Aorta (tissue), 5 donors: ENCODE measurements at places on chromosomes 6 and 20. TPM values are rescaled to one million over a fixed set of nuclear protein-coding genes. Genes with fewer than 3 reads are reported as not detected.

DNA sequence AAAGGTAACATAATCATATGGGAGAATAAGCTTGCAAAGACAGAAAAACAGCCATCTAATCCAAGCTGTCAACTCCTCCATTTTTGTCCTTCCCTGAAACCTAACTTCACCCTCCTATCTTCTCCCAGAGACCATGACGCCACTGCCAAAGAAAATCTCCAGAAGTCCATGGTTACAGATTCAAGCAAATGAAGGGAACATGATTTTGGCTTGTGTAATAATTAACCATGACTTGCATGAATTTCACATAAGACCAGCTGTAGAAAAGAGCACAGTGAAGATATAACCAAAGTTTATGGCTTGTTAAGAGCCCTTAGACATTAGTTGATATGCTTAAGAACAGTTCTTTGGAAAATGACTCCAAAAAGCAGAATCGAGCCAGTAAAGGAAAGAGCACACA, 342.1 kb upstream of the NRSN1 start:
- no peaks in the 10 kb centered on the region for H3K27me3 ChIP-seq
- H3K4me1 ChIP-seq: peaks cover 5% of the 10 kb centered on the region
- no peak overlapping the region for H3K27ac ChIP-seq
- no peaks in the 10 kb centered on the region for H3K36me3 ChIP-seq
- no peak overlapping the region for H3K4me3 ChIP-seq
- no peak for DNase-seq

Gene SYCP2L
- total RNA-seq: 2.0 TPM

DNA sequence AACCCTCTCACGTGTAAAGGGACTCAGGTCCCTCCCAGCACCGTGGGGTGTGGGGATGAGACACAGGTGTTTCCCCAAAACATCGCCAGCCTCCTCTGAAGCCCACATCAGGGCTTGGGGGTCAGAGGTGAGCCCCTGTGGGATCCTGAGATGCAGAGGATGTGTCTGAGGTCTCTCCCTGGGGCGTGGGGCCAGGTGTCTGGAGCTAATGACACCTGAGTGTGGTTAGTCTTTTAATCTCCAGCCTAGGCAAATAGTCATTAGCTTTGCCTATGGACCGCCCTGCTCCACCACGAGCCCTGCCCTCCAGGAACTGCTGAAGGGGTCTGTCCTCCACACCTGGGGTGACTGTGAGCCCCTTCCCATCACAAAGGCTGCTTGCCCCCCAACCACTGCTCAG, 1.7 kb downstream of the SRMS start:
- no peaks in the 10 kb centered on the region for H3K4me1 ChIP-seq
- no peaks in the 10 kb centered on the region for H3K27me3 ChIP-seq
- no peak overlapping the region for H3K4me3 ChIP-seq
- no peaks in the 10 kb centered on the region for H3K36me3 ChIP-seq

Gene NUDT3
- 47.3 TPM for total RNA-seq

DNA sequence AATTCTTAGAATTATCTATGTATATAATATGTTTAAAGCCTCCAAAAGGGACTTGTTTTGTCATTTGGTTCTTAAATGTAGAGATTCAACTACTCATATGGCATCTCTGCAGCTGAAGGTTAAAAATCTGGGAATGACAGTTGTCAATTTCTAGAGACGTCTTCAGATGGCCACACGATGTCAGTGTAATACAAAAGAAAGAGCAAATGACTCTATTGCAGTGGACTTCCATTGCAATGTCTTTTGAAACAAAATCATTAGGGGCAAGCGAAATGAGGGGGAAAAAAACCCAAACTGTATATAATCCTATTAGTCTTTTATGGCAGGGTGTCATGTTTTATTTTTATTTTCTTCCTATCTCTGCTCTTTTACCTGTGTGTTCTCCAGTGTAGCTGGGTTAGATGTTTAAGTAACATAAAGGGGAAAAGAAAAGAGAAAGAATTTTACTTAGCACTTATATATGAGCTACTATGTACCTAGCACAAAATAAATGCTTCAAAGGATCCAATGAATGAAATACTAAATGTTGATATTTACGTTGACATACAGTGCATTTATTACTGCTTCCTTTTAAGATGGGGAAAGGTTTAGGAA, 26.2 kb downstream of the CCN2 start:
- H3K27ac ChIP-seq: no peak overlapping the region
- DNase-seq: no peak
- no peaks in the 10 kb centered on the region for H3K27me3 ChIP-seq
- no peaks in the 10 kb centered on the region for H3K4me1 ChIP-seq
- no peak overlapping the region for H3K4me3 ChIP-seq

DNA sequence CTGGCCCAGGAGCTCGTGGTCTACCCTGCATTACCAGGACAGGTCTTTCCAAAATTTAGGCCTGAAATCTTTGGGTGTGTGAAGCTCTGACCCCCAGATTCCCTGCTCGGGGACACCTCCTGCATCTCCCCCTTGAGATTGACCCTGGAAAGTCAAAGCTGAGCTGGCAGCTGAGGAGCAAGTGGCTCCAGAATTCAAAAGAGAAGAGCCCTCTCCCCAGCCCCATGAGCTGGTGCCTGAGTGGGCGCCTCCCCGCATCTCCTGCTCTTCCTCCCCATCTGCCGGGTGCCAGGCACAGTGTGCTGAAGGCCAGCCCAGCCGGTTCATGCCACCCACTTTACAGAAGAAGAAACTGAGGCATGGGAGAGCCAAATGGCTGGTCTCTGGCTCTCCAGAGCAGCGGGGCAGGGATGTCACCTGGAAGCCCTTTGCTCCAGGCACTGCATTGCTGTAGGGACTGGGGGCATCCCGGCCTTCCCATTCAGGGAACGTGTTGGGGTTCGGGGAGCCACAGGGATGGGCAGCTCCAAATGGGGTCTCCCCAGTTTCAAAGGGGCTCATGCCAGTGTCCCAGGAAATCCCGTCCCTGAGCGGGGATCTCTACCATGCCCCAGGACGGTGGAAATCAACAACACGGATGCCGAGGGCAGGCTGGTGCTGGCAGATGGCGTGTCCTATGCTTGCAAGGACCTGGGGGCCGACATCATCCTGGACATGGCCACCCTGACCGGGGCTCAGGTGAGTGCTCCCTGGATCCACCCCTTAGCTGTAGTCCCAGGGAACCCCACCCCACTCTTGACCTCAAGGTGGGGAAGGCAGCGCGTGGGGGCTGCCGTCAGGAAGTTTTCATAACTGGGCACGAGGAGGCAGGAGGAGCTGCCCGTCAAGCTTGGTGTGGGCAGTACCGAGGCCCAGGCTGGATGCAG, 20.5 kb downstream of the NPEPL1 start:
- no peak overlapping the region for H3K4me3 ChIP-seq
- H3K4me1 ChIP-seq: no peaks in the 10 kb centered on the region
- H3K36me3 ChIP-seq: no peaks in the 10 kb centered on the region
- no peaks in the 10 kb centered on the region for H3K27me3 ChIP-seq
- no peak overlapping the region for H3K27ac ChIP-seq

- no peak overlapping the region for H3K27ac ChIP-seq
- no peak overlapping the region for H3K4me3 ChIP-seq
- H3K27me3 ChIP-seq: peaks cover 1% of the 10 kb centered on the region
- peaks cover 2% of the 10 kb centered on the region for H3K4me1 ChIP-seq
- H3K36me3 ChIP-seq: no peaks in the 10 kb centered on the region
Observed at GRCh38 chr6:106339334-106340029, 13.9 kb upstream of the ATG5 start.

GRCh38 chr6:135465903-135466302, 31.6 kb downstream of the AHI1 start:
- DNase-seq: no peak
- H3K27ac ChIP-seq: no peak overlapping the region
- H3K36me3 ChIP-seq: peaks cover 4% of the 10 kb centered on the region
- H3K27me3 ChIP-seq: no peaks in the 10 kb centered on the region
- no peak overlapping the region for H3K4me3 ChIP-seq

GRCh38 chr20:15487030-15487429, 1086.2 kb downstream of the KIF16B start:
- no peaks in the 10 kb centered on the region for H3K4me1 ChIP-seq
- H3K36me3 ChIP-seq: no peaks in the 10 kb centered on the region
- H3K27me3 ChIP-seq: no peaks in the 10 kb centered on the region
- no peak overlapping the region for H3K27ac ChIP-seq
- no peak for DNase-seq

DNA sequence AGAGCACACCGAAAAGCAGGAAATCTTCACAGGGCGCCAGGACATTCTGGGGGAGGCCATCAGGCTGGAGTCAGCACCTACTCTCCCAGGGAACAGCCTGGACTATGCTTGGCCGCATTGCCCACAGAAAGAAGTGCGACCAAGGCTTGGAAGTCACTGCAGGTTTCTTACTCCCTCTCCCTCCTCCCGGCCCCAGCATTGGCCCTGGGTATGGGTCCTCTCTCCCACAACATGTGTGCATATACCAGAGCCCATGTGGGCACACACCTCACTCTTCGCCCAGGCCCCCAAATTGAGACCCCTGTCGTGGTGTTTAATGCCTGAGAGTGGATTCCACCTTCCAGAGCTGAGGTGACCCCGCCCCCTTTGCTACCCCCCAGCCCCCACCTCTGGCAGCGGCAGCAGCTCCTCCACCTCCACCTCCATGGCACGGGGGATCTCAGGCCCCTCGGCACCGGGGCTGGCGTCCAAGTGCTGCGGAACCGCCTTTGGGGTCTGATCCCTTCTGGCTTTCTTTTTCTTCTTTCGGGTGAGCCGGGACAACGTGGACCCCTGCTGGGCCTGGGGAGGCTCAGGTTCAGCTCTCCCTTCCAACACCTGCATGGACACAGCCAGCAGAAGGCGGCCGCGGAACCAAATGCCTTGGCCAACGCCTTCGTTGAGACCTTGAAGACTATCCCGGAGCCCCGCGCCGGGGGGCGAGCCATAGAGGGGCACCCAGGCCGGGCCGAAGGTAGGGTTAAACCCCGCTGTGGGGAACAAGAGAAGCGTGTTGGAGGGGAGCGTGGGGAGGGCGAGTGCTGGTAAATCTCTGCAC, 15.2 kb upstream of the SPAG4 start:
- no peaks in the 10 kb centered on the region for H3K27me3 ChIP-seq
- H3K4me3 ChIP-seq: no peak overlapping the region
- no peaks in the 10 kb centered on the region for H3K4me1 ChIP-seq
- no peak for DNase-seq

Gene CDS2
- 78.7 TPM for total RNA-seq

DNA sequence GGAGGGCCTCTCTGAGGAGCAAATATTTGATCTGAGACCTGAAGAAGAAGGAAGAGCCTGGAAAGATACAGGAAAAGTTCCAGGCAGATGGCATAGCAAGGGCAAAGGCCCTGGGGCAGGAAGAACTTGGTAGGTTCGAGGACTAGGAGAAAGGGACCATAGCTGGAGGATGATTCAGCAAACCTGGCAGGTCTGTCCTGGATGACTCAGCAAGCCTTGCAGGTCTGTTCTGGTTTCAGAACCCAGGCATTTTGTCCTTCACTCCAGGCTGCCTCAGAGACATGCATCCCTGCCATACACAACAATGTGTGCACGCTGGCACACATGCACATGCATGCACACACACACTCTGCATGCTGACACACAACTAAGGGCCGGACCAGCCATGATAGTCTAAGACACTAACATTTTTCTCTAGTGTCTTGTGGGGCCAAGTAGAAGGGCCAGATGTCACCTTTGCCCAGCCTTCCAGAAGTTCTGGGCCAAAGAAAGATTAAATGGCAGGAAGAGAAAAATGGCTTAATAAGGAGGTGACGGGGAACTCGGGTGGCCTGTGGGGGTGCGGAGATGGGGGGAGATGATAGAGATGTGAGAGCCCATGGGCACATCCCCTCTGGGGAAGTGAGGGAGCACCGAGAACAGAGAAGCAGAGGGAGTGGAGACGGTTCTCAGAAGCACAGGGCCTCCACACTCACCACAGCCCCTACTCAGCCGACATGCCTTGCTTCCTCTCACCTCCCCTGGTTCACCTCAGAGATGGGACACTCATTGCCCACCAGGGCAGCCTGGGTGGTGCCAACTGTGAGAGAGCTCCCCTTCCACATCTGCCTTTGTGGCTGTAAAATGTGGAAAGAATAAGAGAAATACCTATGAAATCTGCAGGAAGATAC, 15.4 kb upstream of the TRIB3 start:
- H3K4me1 ChIP-seq: no peaks in the 10 kb centered on the region
- no peaks in the 10 kb centered on the region for H3K36me3 ChIP-seq
- no peak for DNase-seq
- H3K27me3 ChIP-seq: no peaks in the 10 kb centered on the region
- H3K27ac ChIP-seq: no peak overlapping the region

DNA sequence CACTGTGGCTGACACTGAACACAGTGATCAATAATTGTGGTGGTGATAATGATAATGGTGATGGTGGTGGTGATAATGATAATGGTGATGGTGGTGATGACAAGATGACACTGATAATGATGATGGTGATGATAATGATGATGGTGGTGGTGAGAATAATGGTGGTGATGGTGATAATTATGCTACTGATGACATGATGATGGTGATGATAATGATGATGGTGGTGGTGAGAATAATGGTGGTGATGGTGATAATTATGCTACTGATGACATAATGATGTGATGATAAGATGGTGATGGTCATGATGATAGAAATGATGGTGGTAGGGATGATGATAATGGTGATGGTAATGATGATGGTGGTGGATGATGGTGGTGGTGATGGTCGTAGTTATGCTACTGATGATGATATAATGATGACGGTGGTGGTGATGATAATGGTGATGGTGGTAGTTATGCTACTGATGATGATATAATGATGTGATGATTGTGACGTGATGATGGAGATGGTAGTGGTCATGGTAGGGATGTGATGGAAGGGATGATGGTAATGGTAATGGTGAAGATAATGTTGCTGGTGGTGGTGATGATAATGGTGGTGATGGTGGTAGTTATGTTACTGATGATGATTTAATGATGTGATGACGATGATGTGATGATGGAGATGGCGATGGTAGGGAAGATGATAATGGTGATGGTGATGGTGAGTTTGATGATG, 356.5 kb upstream of the CDH4 start:
- no peaks in the 10 kb centered on the region for H3K27me3 ChIP-seq
- H3K27ac ChIP-seq: no peak overlapping the region
- no peaks in the 10 kb centered on the region for H3K4me1 ChIP-seq
- DNase-seq: no peak
- H3K36me3 ChIP-seq: no peaks in the 10 kb centered on the region
- H3K4me3 ChIP-seq: no peak overlapping the region

GRCh38 chr20:35021831-35022230, 66.2 kb downstream of the MYH7B start:
- H3K27me3 ChIP-seq: no peaks in the 10 kb centered on the region
- no peak overlapping the region for H3K4me3 ChIP-seq
- H3K27ac ChIP-seq: no peak overlapping the region
- DNase-seq: no peak
- peaks cover 6% of the 10 kb centered on the region for H3K36me3 ChIP-seq

GRCh38 chr6:4210629-4211419, 75.4 kb upstream of the ECI2 start:
- H3K27me3 ChIP-seq: no peaks in the 10 kb centered on the region
- no peaks in the 10 kb centered on the region for H3K36me3 ChIP-seq
- H3K4me3 ChIP-seq: no peak overlapping the region
- no peak overlapping the region for H3K27ac ChIP-seq

DNA sequence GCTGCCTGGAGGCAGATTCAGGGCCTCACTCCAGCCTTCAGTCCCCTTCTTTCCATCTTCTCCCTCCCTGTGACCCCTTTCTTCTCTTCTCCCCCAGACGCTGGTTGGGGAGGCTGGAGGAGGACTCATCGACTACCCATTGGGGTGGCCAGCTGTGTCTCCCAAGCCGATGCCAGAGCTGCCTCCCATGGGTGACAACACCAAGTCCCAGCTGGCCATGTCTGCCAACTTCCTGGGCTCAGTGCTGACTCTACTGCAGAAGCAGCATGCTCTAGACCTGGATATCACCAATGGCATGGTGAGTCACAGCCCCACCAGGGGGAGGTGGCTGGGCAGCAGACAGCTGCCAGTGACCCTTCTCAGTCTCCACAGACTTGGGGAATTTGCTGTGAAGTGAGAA, 12.9 kb downstream of the BPIFB4 start:
- DNase-seq: no peak
- no peak overlapping the region for H3K4me3 ChIP-seq
- H3K4me1 ChIP-seq: no peaks in the 10 kb centered on the region
